HTR-8/SVneo (cell line): ENCODE measurements at places on chromosomes 12 and 14.
A peak's percentile ranks its signal among the peaks of the same experiment; 100 is the strongest.

DNA sequence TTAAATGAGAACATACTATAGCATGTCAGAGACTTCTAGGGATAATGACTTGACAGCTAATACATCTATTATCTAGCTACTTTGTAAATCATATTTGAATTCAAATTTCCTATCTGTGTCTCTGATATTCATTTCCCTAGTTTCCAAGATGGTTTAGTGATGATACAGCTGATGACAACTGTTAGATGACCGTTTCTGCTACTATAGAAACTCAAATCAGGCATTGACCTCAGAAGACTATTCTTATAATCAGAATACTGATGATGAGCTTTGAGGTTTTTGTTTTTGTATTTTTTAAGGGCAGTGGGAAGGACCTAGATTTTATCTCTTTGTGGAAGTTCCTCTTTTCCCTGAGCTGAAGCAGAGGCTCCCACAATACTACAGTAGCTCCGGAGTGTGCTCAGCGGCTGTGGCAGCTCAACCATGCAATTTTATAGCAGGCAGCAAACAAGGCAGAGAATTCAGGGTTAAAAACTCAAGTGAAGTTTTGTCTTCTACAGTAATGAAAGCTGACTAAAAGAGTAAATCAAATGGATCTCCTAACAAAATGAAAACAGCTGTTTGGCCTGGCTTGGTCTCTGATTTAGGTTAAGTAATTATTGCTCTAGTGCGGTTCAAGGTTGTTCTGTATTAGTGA lies 145.1 kb downstream of the SLC25A21 start:
- no peak for DNase-seq

DNA sequence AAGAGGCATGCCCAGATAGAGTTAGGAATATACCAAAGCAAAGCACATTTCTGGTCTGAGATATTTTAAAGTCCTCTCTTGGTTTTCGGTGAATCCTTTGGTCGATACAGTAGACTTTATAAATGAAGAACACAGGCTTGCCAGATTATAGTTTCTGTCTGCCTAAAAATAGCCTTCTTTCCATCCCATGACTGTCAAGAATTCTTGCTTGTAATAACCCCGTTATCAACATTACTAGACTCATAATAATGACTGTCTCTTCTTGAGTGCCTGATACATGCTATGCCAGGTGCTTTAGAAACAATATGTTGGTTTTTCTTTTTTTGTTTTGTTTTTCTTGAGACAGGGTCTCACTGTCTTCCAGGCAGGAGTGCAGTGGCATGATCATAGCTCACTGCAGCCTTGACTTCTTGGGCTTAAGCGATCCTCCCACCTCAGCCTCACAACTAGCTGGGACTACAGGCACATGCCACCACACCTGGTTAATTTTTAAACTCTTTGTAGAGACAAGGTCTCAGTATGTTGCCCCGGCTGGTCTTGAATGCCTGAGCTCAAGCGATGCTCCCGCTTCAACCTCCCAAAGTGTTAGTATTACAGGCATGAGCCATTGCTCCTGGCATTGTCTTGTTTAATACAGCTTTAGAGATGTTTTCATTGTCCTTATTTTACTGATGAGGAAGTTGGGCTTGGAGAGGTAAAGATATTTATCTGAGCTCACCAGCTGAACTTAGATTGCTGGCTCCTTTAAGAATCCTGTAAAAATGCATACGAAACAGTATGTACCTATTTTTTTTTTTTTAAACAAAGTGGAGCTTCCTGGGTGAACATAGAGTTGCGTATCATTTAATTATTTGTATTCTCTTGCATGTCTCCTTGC lies 30.4 kb downstream of the CHST11 start:
- no peak for DNase-seq

DNA sequence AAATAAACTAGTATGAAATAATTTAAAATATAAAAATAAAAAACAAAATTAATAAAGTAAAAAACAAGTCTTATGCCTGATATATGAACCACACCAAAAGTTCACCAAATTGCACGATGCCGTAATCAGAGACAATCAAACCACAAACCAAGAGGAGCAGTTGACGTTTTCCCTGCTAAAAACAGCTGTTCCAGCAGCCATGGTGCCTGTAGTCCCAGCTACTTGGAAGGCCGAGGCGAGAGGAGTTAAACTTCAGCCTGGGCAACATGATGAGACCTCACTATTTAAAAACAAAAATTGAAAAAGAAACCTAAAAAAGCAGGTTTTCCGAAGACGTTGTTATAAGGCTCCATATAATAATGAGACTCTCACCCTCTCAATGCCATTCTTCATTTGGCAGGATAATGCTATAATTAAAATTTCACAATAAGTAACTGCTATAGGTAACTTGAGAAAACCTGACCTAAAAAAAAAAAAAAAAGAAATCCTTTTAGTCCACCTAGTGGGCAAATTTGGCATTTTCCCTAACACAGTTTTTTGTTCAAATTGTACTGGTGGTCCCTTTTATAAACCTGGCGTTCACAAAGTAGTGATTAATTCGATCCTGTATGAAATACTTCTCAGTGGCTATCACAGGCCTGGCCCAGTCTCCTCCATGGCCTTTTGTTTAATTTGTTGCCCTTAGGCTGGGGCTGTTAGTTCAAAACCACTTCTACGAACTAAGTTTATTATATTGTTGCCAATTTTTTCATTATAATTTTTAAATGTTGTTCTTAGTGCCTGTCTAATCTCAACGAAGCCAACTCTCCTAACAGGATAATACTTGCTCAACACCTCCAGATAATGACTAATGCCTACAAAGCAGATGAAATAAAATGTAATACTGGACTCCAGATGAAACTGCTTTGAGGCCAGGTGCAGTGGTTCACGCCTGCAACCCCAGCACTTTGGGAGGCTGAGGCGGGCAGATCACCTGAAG lies 62.1 kb downstream of the TNFAIP2 start:
- DNase-seq: peak; percentile 39

- DNase-seq: peak; percentile 65
Observed at GRCh38 chr12:54306925-54307741, 6.3 kb upstream of the NFE2 start.

GRCh38 chr14:55139141-55139540 lies 10.1 kb downstream of the LGALS3 start:
- DNase-seq: no peak

GRCh38 chr14:105485739-105486162 lies 935 bp upstream of the CRIP1 start:
- DNase-seq: no peak

DNA sequence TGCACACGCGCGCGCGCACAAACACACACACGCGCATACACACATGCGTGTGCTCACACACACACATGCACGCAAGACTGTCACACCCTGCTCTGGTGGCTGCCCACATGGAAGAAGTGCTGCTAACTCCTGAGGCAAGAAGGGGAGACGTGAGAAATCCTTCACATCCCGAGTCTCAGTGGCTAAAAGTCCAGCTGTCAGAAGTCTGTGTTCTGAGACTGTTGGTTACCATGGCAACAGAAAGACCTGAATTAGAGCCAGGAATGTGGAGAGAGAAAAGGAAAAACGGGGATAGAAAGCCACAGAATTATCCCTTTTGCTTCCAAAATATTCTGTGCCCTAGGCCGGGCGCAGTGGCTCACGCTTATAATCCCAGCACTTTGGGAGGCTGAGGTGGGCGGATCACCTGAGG lies 71.2 kb downstream of the PPFIBP1 start:
- DNase-seq: no peak

DNA sequence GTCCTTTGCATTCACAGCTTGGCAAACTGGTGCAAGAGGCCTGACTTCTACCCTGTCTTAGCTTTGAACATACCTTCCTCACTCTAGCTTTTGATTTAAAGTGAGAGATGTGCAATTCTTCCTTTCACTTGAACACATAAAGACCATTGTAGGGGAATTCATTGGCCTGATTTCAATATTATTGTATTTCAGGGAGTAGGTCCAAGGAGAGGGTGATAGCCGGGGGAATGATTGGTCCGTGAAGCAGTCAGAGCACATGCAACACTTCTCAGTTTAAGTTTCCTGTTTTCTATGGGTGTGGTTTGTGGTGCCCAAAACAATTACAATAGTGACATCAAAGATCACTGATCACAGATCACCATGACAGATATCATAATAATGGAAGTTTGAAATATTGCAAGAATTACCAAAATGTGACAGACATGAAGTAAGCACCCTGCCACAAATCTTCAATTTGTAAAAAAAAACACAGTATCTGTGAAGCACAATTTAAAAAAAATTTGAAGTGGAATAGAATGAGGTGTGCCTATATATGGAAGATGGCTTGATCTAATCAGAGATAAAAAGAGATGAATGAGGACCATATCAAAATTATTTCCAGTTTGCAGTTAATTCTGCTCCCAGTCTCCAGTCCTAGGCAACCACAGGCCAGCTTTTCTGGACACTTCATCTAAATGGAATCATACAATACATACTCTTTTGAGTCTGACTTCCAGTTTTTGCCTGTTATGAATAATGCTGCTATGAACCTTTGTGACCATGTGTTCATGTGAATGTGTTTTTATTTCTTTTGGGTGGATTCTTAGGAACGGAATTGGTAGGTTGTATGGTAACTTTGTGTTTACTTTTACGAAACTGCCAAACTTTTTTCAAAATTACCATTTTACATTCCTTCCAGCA lies 23.2 kb downstream of the BORCS5 start:
- DNase-seq: no peak

DNA sequence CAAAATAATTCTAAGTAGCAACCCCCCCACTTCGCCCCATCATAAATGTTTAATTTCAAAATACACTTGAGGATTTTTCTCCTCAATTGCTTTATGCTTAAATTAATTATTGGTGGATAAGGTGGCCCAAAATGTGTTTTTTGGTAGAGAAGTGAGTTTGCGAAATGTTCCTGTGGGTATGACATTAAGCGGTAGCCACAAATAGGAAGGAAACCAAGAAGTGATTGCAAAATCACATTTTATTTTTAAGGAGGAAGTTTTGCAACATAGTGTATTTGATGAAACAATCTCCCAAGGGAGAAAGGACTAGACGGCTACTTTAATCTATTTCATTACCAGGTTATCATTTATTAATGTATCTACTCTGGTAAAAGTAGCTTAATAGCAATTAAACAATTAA lies 25.5 kb downstream of the SLC25A3 start:
- no peak for DNase-seq

GRCh38 chr14:96384740-96385139 lies 7.2 kb upstream of the AK7 start:
- DNase-seq: no peak

- DNase-seq: no peak
Observed at GRCh38 chr12:38151991-38152700, 164.4 kb upstream of the ALG10B start.

DNA sequence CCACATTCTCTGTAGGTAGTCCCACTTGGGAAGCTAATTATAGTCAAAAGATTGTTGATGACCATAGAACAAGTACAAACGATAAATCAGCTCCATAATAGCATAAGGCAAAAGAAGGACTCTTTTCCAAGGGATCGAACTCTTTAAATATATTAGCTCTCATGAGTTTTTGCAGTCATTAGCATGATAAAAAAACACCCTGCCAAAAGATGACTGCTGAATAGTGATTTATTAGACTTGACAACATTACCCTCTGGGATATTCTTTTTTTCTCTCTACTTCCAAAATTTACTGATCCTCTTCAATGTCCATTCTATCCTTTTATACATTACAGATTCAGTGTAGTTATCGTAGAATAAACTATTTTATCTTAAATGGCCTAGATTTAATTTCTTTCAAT lies 14.2 kb downstream of the EPYC start:
- no peak for DNase-seq

- no peak for DNase-seq
Observed at GRCh38 chr12:123095078-123095881, 55.6 kb downstream of the PITPNM2 start.

- no peak for DNase-seq
Observed at GRCh38 chr12:2450553-2450952, 344.2 kb upstream of the FKBP4 start.

DNA sequence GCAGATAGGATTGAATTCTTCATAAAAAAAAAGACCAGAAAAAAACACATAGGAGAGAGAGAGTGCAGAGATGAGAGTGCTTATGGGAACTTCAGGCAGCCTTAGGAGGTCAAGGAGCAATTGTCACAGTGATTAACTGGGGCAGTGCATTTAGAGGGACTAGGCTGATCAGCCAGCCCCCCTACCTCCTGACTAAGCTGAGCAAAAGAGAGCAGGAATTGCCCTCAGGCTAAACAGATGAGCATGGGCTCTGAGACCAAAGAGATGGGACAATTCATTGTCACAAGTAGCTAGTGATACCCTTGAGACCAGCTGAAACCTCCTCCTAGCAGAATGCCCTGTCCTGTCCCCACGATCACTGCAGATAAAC lies 124.0 kb downstream of the BTG1 start:
- DNase-seq: peak; percentile 20

GRCh38 chr12:3965046-3965445 lies 91.8 kb upstream of the PARP11 start:
- no peak for DNase-seq

- DNase-seq: no peak
Observed at GRCh38 chr12:65911321-65911720, 87.0 kb downstream of the HMGA2 start.

GRCh38 chr14:102591372-102591943 lies 991 bp upstream of the RCOR1 start:
- DNase-seq: no peak
